ENCODE measurements at places on chromosomes 7 and 10.

GRCh38 chr7:156230576-156230975 is 410.0 kb upstream of the RNF32 start:
- no peak for DNase-seq

- DNase-seq: no peak
Measured at GRCh38 chr10:76334255-76334654, 902.8 kb downstream of the LRMDA start.

- DNase-seq: no peak
Measured at GRCh38 chr7:140390034-140390433, 8.3 kb downstream of the SLC37A3 start.

DNA sequence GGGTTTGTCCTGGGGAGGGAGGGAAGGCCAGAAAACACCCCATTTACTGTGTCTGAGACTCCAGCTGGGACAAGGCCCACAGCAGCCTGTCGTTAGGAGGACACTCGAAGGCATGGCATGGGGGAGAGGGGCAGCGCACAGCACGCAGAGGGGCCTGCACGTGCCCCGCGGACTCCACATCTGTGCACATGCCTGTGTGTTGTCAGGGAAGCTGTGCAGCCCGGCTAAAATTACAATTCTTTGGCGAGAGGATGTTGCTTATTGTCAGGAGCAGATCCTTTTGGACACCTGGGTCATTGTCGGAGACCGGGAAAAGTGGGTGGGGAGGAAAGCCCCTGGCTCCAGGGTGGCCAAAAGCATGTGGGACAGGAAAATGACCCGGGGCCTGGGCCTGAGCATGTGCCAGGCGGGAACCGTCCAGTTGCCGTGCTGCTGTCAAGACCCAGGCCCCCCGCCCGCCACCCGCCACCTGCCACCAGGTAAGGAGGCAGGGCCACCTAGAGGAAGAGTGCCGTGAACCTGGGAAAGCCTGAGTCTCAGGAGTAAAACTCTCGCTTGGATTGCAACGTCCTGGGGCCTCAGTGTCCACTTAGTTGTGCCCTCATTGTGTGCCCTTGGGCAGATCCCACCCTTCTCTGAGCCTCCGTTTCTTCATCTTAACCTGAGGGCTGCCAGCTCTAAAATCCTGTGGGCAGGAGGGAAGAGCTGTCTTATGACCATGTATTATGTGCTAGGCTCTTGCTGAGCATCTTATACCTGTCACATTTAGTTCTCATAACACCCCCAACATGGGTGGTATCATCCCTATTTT is 7.2 kb downstream of the VSIR start:
- DNase-seq: no peak

GRCh38 chr7:96174812-96175211 is 147.1 kb downstream of the SLC25A13 start:
- DNase-seq: no peak

GRCh38 chr7:104497379-104497967 is 169.1 kb downstream of the LHFPL3 start:
- no peak for DNase-seq

DNA sequence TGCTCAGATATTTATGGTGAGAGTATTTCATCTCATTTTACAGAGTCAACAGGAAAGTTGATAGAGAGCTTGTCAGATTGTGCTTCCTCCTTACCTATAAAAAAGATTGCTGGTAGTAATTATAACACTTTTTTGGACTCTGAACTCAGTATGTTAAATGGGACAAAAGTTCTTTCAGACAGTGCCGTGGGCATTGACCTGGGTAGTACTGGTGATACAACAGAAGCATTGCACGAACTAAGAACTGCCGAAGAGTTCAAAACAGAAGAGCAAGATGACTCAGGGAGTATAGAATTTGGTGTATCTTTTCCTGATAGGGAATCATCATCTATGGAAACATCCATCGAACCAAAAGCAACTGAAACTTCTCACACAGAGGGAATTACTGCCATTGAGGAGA is 58.6 kb downstream of the LOXL4 start:
- no peak for DNase-seq

DNA sequence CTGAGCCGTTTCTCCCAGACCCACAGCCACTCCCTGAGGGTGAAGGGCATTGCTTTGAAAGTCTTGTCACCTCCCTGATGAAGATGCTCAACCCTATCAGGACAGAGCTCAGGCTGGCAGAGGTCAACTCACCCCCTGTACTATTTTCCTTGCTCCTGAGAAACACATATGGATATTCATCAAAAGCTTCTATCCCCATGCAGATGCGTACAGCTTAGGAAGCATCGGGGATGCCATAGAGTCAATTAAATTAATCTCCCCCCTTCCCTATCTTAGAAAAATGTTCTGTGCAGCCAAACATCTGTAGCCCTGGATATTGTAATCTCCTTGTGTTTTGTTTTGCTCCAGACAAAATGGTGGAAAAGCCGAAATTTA is 67.2 kb downstream of the EMX2 start:
- no peak for DNase-seq

Data from HFFc6 (cell line).